H54 (cell line): ENCODE measurements at places on chromosomes 1 and 21.

DNA sequence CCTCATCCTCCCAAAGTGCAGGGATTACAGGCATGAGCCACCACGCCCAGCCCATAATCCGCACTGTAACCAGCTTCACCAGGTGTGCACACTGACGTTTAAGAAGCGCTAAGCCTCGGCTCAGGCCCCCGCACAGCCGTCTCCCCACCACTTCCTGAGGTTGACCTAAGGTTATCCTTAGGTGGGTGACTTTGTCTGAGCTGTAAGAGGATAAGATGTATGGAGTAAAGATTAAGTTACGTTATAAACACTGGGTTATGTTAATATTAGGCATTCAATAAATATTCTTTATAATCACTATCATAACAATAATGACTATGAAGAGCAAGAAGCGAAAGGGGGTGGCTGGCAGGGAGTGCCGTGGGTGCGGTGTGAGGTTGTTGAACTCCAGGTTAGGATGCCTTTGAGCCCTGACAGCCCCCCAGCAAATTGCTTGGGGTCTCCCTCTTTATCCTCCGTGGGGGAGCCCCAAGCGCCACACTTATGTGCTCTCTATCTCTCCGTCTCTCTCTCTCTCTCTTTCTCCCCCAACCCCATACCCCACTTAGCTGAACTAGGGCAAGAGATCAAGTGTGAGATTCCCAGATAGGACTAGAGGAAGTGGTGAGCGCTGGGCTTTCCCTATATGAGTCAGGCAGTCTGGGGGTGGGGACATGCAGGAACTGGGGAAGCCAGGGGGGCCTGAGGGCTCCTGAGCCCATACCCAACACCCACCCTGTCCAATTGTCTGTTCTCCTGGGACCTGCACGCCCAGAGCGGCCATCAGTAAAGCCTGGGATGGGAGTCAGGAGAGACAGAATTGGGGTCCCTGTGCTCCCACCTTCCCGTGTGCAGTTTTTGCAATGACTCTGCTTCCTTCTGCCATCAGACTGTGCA lies 7.6 kb downstream of the EFHD2 start:
- DNase-seq: peak; percentile 61

DNA sequence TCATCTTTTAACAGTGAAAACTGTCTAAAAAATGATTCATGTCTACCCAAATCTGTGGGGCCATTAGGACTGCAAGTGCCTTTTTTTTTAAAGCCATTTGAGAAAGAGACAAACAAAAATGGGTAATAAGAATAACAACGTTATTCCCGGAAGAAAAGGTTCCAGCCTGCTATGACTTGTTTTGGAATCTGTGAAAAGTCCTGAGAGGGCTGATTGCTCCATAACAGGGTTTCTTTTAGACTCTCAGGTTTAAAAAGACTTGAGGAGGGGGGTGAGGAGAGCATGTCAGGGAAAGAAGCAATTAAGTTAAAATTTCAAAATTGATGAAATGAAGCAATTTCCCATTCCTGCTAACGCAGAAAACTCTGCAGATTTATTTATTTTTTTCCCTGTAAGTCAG lies 56.4 kb downstream of the CACHD1 start:
- DNase-seq: no peak

- DNase-seq: no peak
Measured at GRCh38 chr1:235207209-235207565, 46.1 kb upstream of the RBM34 start.

DNA sequence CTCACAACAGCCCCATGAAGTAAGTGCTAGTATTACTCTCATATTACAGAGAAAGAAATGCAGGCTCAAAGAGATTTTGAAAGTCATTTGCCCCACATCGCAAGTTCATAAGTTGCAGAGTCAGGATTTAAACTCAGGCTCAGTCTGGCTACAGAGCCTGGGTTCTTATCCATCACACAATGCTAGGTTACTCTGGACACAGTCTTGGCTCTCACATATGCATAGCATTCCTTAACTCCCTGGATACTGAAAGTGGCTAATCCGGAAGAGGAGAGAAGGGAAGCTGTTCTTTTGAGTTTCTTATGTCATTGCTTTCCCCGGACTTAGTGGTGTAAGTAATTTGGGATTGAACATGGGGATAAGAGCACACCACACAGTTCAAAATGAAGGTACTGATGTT lies 357.4 kb upstream of the PLXNA2 start:
- no peak for DNase-seq

GRCh38 chr1:180916771-180917170 lies 4.1 kb downstream of the KIAA1614 start:
- DNase-seq: no peak

DNA sequence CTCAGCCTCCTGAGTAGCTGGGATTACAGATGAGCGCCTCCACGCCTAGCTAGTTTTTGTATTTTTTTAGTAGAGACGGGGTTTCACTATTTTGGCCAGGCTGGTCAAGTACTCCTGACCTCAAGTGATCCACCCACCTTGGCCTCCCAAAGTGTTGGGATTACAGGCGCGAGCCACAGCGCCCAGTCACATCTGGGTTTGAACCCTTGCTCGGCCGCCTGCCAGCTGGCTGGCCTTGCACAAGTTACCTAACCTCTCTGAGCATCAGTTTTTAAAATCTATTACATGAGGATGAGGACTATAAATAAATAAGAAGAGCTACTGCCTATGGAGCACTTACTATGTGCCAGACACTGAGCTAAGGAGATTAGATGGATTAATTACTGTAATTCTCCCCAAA lies 17.7 kb upstream of the PADI2 start:
- DNase-seq: no peak

GRCh38 chr1:245600658-245601057 lies 445.9 kb downstream of the KIF26B start:
- no peak for DNase-seq

GRCh38 chr1:65756616-65757015 lies 36.1 kb upstream of the PDE4B start:
- DNase-seq: no peak

DNA sequence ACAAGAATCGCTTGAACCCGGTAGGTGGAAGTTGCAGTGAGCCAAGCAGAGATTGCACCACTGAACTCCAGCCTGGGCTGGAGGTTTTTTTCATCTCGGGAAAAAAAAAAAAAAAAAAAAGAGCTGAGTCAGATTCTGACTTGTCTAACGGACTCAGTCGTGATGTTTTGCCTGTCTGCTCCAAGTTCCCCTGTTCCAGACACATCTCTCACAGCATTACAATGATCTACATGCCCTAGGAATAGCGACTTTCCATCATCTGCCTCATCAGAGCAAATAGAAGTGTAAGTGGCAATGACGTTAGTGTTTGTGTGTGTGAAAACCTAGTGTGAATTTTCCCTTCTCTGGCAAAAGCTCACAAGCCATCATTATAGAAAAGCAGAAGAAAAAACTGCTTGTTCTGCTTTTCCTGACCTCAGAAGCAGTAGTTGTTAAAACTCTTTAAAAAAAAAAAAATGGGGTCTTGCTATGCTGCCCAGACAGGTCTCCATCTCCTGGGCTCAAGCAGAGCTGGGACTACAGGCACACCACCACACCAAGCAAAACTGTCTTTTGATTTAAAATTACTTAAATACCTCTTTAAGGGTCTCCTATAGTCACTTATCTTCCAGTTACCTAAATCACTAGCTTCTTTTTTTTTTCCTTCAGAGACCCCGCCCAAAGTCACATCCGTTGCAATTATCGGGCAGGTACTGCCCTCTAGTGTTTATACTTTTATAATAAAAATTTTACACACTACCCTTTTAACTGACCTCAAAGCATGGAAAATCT lies 37.3 kb downstream of the PLEKHO1 start:
- DNase-seq: no peak

DNA sequence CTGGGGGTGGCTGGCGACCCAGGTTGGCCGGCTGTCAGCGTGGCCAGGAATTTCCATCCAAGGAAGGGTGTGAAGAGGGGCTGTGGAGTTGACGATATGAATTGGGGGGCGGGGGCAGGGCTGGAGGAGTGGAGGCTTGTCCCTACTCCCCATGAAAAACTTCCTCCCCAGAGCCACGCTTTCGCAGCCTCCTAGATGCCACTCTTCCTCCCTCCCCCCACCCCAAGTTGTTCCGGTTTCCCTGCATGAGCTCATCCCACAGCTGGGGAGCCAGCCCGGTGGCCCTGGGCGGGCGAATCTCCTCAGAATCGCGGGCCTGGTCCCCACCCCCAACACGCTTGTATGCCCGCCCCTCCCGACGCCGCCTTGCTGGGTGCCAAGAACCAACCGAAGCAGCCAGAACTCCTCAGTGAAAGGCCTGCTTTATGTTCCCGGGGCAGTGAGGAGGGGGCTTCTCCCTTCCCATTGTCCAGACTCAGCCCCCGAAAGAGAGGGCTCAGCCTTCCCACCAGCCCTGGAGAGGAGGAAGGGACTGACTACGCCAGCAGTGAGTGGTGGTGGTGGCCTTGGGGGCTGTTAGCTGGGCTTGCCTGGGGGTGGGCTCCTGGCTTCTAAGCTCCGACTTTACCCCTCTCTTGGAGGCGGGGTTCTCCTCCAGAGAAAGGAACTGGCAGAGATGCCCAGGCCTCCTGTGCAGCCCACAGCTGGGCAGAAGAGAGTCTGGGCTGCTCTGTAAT lies 1.8 kb upstream of the CSMD2 start:
- DNase-seq: peak; percentile 78

DNA sequence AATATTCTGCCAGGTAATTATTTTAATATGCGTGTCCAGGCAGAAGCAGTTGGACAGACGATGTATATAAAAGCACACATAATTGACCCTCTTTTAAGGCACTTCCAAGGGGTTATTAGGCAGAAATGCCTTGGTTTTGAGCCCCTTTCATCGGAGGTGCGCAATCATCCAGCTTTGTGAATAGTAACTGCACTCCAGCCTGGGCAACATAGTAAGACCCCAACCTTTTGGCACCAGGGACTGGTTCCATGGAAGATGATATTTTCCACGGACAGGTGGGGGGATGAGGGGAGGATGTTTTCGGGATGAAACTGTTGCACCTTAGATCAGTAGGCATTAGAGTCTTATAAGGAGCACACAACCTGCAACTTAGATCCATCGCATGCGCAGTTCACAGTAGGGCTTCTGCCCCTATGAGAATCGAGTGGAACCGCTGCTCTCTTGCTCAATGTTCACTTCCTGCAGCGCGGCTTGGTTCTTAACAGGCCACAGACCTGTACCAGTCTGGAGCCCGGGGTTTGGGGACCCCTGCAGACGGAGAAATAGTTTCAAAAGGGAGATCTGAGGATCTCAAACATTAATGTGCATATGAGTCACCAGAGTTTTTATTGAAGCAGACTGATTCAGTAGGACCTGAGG lies 1.8 kb upstream of the MCOLN2 start:
- DNase-seq: no peak

GRCh38 chr1:180262628-180263488 lies 32.8 kb downstream of the LHX4 start:
- no peak for DNase-seq

DNA sequence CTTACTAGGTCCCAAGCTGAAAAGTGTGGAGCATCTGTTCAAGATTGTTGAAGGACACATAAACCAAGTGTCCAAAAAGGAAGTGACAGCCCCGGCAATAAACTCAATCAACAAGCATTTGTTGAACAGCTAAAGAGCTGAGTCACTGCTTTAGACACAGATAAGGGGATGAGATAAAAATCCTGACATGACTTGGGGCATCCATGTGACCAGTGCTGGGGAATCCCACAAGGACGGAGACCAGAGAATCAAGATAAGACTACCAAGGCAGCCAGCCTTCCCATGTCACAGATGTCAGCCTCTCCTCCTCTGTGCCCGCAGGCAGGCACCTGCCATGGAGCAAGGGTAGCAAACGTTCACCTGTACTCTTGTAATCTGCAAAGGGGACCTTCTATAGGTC lies 118.6 kb upstream of the KAZN start:
- DNase-seq: no peak

GRCh38 chr1:117770981-117771531 lies 158.4 kb downstream of the GDAP2 start:
- DNase-seq: no peak

DNA sequence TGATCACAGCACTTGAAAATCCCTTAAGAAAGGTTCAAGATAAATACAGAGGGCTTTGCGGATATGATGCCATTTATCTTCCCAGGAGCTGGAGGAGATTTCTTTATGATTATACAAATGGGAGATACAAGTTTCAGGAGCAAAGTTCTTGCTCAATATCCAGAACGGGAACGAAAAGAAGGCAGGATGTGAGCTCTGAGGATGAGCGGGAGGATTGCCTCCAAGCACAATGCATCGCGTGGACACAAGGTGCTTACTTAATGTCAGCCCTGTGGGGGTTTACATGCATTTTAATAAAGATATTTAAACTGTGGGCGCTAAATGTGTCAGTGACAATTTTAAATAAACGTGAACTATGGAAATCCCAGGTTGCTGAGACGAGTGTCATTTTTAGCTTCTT lies 59.0 kb downstream of the SYT6 start:
- DNase-seq: no peak
